ENCODE measurements at places on chromosomes 6 and 20. TPM values are rescaled to one million over a fixed set of nuclear protein-coding genes. Genes with fewer than 3 reads are reported as not detected.

- no peak for DNase-seq
- H3K4me1 ChIP-seq = peaks cover 9% of the 10 kb centered on the region
- H3K27me3 ChIP-seq = peaks cover 2% of the 10 kb centered on the region
- no peak overlapping the region for H3K4me3 ChIP-seq
- no peaks in the 10 kb centered on the region for H3K36me3 ChIP-seq
- H3K27ac ChIP-seq = no peak overlapping the region
Observed at GRCh38 chr6:159099961-159100360, 55.2 kb upstream of the TAGAP start.

DNA sequence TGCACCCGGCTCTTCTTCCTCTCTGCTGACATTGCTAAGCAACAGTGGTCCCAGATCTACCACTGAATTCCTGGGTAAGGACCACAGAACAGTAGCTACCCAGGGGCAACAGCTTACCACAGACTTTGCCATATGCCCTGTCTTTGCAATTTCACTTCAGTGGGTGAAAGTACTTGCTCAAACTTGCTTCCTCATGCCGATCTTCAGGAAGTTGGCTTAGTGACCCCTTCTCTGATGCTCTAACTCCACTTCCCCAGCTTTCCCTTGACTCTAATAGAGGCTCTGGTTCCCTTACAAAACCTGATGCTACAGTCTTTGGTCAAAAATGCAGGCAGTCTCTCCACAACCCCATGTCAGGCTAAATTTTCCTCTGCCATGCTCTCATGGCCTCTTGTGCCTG, 3.3 kb upstream of the TAAR5 start:
- H3K4me3 ChIP-seq = no peak overlapping the region
- H3K4me1 ChIP-seq = peaks cover 2% of the 10 kb centered on the region
- no peaks in the 10 kb centered on the region for H3K36me3 ChIP-seq
- peaks cover 3% of the 10 kb centered on the region for H3K27me3 ChIP-seq

SAMD5 gene
- 4.7 TPM for total RNA-seq

CYP24A1 gene
- total RNA-seq = not detected

PHIP gene
- 42.4 TPM for total RNA-seq
